ENCODE measurements at places on chromosomes 6 and 20.

DNA sequence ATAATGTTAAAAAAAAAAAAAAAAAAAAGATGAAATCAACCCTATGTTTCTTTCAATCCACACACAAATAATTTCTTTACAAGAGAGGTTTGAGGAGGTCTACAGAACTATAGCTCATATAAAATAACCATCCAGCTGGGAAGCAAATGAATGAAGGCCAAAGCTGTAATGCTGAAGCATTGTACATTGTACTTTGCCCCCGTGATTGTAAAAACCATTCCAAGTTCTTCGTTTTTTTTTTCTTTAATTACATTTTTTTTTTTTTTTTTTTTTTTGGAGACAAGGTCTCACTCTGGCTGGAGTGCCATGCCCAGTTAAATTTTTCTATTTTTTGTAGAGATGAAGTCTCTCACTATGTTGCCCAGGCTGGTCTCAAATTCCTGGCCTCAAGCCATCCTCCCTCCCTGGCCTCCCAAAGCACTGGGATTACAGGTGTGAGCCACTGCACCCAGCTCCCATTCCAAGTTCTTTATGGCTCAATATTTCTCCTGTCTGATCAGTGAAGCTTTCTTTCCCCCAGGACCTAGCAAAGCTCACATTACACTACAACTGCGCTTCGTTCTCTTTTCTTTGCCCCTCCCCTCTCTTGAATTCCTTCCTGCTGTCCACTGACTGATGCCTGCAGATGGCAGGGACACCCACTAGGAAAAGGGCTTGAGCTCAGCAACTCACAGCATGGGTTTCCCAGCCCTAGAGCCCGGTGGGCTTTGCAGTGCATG lies 53.0 kb upstream of the NOP56 start:
- DNase-seq = no peak

DNA sequence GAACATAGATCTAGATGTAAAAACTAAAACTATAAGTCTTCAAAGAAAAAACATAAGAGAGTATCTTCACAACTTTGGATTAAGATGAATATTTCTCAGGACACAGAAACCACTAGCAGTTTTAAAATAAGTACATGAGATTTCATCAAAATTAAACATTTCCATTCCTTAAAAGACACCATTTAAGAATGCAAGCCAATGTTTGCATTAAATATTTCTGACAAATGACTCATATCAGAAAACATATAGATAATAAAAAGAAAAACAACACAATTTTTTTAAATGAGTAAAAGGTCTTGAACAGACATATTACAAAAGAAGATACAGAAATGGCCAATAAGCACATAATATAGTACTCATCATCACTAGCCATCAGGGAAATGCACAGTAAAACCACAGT lies 59.7 kb downstream of the COL21A1 start:
- DNase-seq = no peak

DNA sequence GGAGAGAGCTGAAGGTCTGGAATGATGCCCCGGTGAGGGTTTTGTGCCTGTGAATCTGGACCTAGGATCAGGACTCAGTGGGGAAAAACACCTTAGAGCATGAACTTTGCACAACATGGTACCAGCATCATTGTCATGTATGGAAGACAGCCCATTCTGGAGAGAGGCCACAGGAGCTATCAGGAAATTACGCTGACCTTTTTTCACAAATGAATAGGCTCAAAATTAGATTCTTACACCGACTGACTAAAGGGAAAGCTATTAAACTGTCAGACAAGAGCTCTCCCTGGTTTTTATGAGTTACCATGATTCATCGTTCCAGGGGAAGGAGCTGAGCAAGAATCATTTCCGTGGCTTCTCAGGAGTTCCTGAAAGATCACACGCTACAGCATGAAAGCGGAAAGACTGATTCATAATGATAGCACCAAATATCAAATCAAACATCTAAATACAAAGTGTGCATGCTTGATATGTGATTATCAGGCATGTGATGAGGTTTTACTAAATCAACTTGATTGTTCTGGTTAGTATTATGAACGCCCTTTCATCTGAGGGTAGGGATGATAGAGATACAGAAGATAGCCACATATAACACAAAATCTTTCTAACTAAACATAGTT lies 224.9 kb upstream of the SMLR1 start:
- no peak for DNase-seq

- DNase-seq = no peak
Observed at GRCh38 chr6:21885111-21885510, 291.6 kb downstream of the SOX4 start.

- no peak for DNase-seq
Observed at GRCh38 chr6:8108031-8108660, 5.8 kb upstream of the EEF1E1 start.

- DNase-seq = no peak
Observed at GRCh38 chr20:34060970-34061369, 51.1 kb downstream of the EIF2S2 start.

GRCh38 chr6:163712981-163713380 lies 298.5 kb downstream of the QKI start:
- no peak for DNase-seq

GRCh38 chr6:8558953-8559352 lies 123.6 kb upstream of the SLC35B3 start:
- DNase-seq = no peak

GRCh38 chr6:30913721-30914075 lies 340 bp upstream of the VARS2 start:
- no peak for DNase-seq

GRCh38 chr6:132703936-132704335 lies 9.9 kb downstream of the VNN1 start:
- DNase-seq = no peak

DNA sequence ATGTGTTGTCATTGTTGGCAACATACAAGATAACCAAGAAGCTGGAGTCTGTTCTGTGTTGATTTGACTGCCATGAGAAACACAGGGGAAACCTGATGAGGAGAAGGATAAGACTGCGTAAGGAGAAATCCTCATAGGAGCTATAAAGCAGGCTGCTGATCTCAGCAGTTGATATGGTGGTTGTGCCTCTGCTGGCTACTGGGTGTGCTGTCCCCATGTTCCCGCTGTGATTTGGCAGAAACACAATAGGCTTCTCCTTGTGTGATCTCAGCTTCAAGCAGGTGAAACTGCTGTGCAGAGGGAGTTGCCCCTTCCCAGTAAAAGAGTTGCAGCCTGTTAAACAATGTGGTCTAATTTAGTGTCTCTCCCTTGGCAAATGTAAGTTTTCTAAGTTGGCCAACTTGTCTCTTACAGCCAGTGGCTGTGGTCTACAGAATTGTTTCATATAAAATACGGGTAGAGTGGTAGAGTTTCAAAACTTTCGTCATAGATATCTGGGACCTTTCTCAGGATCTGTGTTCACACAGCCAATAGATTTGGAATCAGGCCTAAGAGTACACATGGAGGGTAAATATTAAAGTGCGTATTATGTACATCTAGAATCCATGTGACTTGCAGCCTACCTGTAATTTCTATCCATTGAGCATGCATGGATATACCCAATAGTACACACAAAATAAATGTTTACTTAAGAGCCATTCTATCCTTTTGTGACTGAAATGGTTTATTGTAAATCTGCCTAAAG lies 78.4 kb downstream of the RNF144B start:
- DNase-seq = no peak

- no peak for DNase-seq
Observed at GRCh38 chr6:88561954-88562315, 395.8 kb upstream of the CNR1 start.

DNA sequence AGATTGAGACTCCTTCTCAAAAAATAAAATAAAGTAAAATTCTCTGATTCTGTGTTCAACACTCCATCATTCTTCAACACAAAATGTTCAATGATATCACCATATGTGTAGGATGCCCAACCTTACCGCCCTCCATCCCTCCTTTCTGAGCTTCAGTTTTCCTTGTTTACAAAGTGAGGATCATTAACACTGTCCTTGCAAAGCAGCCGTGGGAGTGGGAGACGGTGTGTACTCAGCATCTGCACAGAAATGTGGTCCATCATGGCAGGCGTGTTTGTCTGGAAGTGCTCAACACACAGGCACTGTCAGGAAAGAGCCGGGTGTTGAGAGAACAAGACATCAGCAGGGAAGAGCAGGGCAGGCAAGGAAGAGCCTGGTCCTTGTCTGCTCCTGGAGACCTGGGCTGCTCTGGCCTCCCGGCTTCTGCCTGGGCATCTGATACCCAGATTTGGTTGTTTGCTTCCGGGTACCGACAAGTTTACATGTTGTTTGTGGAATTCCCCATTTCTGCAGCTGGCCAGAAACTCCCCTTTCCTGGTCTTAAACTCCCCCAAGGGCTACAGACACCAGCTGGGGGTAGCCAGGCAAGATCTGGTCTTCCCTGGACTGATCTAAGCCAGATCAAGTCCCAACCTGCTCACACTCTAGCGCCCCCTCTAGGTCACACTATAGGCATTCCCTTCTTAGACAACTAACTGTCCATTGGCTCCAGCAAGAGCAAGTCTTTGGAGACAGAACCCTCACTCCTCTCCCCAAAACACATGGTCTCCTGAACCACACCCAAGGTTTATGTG lies 26.7 kb upstream of the TTPAL start:
- no peak for DNase-seq

- DNase-seq = no peak
Observed at GRCh38 chr20:19211661-19212468, 577 bp upstream of the SLC24A3 start.

GRCh38 chr20:23231561-23232218 lies 118.9 kb upstream of the NXT1 start:
- DNase-seq = no peak

- DNase-seq = no peak
Observed at GRCh38 chr20:25280051-25280573, 32.2 kb downstream of the PYGB start.

DNA sequence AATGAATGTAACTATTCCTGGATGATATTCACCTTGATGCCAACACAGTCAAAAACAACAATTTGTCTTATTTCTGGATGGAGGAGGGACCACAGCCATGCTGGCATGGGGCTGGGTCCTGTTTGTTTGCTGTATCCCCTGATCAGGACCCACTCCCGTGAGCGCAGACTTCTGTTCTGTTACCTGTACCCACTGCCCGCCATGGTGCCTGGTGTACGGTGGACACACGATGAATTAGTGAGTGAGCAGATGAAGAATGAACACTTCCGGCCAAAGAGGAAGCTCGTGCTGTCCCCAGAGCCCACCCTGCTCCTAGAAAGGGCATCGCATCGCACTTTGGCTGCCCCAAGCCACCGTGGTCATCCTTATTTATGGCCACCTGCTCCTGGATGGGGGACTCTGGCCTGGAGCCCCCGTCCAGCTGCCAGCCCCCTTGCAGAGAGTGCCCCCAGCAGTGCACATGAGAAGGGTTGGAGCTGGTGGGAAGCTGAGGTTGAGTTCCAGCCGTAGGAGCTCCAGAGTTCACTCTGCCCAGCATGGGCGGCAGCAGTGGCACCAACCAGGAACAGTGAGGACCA lies 100.9 kb downstream of the BMP7 start:
- no peak for DNase-seq

GRCh38 chr6:131914967-131915751 lies 36.0 kb downstream of the CCN2 start:
- peak; percentile 12 for DNase-seq

DNA sequence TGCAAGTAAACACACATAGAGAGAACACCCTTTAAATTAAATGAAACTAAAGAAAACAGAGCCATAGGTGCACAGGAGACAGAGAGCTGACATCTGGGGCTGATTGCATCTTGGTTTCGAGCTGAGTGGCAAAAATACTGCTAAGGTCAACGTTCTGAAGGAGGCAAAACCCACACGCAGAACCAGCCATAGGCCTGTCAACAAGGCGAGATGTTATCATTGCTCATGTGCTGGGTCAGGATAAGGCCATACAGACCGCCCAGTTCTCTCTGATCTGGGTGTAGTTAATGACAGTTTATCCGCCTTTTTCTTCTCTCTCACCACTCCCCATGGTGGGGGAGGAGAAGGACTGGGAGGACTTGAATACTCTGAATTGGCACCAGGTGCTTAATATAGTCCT lies 4.5 kb upstream of the FAM110A start:
- DNase-seq = no peak

- no peak for DNase-seq
Observed at GRCh38 chr6:151384151-151384550, 7.2 kb downstream of the ZBTB2 start.

DNA sequence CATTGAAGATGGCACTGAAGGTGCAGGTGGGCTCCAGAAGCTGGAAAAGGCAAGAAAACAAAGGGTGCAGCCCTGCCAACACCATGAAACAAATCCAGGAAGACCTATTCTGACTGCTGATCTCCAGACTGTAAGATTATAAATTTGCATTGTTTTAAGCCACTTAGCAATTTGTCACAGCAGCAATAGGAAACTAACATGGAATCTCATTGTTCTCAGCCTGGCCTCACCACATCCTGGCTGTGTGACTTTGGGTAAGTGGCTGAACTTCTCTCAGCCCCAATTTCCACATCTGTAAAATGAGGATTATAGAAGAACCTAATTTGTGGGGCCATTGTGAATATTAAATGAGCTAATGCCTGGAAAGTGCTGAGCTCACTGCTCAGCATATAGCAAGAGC lies 160.4 kb upstream of the MAFB start:
- DNase-seq = no peak

DNA sequence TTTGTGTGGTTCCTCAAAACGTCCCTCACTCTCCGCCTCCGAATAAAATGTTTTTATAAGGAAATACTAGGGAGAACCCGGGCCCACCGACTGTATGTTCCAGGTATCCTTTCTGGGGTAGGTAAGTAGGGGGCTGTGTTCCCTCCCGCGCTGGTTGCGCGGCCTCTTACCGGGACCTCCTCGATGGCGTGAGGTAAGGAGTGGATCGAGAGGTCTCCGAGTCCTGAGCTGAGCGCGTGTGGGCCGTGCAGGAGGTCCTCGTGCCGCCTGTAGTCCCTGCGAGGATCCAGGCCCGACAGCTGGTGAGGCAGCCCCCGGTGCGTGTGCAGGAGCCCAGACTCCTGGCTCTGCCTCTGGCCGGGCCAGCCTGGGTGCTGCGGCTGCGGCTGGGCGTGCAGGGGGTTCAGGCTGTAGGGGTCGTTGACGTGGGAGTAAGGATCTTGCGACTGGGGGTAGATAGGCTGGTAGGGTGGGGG lies 5.1 kb downstream of the TFAP2A start:
- no peak for DNase-seq

GRCh38 chr20:5156675-5157448 lies 30.1 kb downstream of the CDS2 start:
- no peak for DNase-seq

DNA sequence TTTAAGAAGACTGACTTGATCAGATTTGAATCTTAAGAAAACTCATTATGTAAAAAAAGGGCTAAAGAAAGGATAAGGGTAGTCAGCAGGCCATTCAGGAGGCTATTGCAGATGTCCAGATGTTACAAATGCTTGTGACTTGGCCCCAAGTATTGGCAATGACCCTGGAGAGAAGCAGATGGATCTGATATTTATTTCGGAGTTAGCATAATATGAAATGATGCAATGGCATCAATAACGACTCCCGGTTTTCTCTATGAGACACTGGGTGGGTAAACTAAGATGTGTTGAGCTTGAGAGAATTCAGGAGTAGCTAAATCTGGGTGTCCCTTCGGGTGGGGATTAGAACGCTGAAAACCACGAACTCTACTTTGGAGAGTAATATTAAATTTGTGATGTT lies 149.7 kb downstream of the LAMA2 start:
- no peak for DNase-seq
